ENCODE measurements at places on chromosomes 11 and 22. TPM values are rescaled to one million over a fixed set of nuclear protein-coding genes. Genes with fewer than 3 reads are reported as not detected.

CYP2R1 gene
- total RNA-seq = 14.6 TPM

DNAJB7 gene
- total RNA-seq = not detected

TMEM86A gene
- 0.65 TPM for total RNA-seq

MMP12 gene
- not detected for total RNA-seq

DNA sequence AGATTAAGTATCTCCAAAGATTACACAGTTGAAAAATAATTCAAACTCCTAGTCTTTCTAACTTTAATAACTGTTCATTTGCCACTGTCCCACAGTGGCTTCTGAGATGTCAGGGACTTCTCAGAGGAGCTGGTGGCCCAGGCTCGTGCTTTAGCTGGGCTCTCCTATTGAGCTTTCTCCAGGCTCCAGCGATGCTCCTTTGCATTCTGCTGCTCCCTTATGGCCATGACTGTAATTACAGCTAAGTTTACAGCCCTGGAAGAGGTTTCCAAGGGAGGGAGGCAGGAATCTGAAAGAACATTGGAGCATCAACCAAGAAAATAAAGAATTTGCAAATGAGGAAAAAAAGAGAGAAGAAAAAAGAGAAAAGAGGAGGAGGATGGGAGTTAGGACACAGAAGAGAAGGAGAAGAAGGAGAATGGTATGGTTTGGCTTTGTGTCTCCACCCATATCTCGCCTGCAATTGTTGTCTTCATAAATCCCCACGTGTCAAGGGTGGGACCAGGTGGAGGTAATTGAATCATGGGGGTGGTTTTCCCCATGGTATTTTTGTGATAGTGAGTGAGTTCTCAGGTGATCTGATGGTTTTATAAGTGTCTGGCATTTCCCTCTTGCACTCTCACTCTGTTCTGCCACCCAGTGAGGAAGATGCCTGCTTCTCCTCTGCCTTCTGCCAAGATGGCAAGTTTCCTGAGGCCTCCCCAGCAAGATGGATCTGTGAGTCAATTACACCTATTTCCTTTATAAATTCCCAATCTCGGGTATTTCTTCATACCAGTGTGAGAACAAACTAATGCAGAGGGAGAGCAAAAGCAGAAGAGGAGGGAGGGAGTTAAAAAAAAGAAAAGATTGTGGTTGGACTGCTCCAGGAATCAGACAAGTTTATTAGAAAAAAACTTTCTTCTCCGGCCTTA, 857.0 kb downstream of the KCNA4 start:
- no peak overlapping the region for H3K27ac ChIP-seq
- DNase-seq = no peak
- H3K4me1 ChIP-seq = no peaks in the 10 kb centered on the region
- no peaks in the 10 kb centered on the region for H3K27me3 ChIP-seq

GRCh38 chr11:11422411-11423128, 69.5 kb upstream of the CSNK2A3 start:
- H3K4me1 ChIP-seq = no peaks in the 10 kb centered on the region
- no peaks in the 10 kb centered on the region for H3K36me3 ChIP-seq
- H3K27ac ChIP-seq = no peak overlapping the region
- no peak overlapping the region for H3K4me3 ChIP-seq

GRCh38 chr11:126971305-126971704, 29.3 kb downstream of the KIRREL3 start:
- no peaks in the 10 kb centered on the region for H3K4me1 ChIP-seq
- DNase-seq = no peak
- no peaks in the 10 kb centered on the region for H3K36me3 ChIP-seq

GRCh38 chr22:47786650-47787290, 1024.3 kb downstream of the TBC1D22A start:
- no peak overlapping the region for H3K4me3 ChIP-seq
- H3K36me3 ChIP-seq = peaks cover 2% of the 10 kb centered on the region
- H3K4me1 ChIP-seq = no peaks in the 10 kb centered on the region
- peaks cover 11% of the 10 kb centered on the region for H3K27me3 ChIP-seq
- H3K27ac ChIP-seq = no peak overlapping the region

DNA sequence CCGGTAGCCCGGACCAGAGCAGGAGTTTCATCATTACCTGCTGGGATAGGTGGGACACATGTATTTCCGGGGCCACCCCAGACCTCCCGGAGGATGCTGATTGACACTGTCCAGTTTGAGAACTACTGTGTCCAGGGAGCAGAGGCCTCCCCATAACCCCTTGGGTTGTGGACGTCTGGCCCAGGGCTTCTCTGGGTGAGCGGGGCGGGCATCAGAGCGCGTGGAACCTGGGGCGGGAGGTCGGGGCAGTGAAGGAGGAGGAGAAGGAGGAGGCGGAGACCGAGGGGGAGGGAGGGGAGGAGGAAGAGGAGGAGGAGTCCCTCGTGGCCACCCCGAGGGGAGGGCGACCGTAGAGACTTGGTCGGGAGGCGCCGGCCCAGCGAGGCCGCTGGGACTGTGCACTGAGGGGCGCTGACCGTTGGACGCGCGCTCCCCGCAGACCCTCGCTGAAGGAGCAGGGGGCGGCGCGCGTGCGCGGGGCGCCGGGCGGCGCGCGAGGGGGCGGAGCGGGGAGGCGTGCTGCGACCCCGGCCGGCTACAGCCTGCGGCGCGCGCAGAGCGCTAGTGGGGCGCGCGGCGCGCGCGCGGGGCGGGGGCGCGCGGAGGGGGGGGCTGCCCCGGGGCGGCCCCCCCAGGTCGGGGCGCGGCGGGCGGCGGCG, at the start of gene GRK3:
Gene GRK3, plus strand, starts transcription at position 356 of the 659 bp plus-strand sequence. CDS start 366 bp downstream, outside the sequence.
- H3K27ac ChIP-seq = no peak within 1 kb of the TSS
- peaks cover 32% of the 10 kb centered on the region for H3K4me1 ChIP-seq
- H3K36me3 ChIP-seq = no peaks in the 10 kb centered on the region
- peaks cover 16% of the 10 kb centered on the region for H3K27me3 ChIP-seq
- peak; percentile 71 for DNase-seq
- peak within 1 kb of the TSS; percentile 85 for H3K4me3 ChIP-seq

DNA sequence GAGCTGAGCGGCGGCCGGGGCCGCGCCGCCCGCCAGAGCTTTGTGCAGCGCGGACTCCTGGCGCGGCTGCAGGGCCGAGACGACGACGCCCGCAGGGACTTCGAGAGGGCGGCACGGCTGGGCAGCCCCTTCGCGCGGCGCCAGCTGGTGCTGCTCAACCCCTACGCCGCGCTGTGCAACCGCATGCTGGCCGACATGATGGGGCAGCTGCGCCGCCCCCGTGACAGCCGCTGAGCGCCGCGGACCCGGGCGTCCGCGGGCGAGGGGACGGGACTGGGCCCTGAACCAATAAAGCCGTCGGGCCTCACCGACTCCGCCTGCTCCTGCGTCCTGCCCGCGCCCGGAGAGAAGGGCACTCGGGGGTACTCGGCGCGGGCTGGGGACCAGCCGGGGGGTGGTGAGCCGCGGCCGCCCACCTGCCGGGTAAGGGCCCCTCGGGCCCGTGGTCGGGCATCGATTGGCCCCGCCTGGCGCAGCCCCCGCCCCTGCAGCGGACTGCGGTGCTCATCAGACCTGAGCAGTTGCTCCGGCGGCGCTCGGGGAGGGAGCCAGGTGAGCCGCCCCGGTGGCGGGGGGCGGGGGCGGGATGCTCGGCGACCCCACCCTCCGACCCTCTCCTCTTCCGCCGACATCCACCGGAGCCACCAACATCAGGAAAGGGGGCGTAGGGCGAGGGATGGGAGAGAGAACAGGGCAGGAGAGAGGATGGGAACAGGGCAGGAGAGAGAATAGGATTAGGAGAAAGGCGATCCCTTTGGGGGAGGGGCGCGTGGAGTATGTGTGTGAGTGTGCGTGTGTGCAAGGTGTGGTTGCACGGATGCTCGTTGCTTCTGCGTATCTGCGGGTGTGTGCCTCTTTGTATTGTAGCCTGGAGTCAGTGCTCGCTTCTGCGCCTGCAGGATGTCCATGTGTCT, at the start of gene TMEM25:
Gene TMEM25, plus strand, starts transcription at position 510 of the 914 bp plus-strand sequence. CDS start 610 bp downstream, outside the sequence.
- H3K27me3 ChIP-seq = no peaks in the 10 kb centered on the region
- peak; percentile 84 for DNase-seq
- peak within 1 kb of the TSS; percentile 74 for H3K27ac ChIP-seq
- peaks cover 28% of the 10 kb centered on the region for H3K4me1 ChIP-seq
- H3K4me3 ChIP-seq = peak within 1 kb of the TSS; percentile 92
- no peaks in the 10 kb centered on the region for H3K36me3 ChIP-seq

- H3K36me3 ChIP-seq = no peaks in the 10 kb centered on the region
- H3K4me3 ChIP-seq = no peak overlapping the region
- H3K27me3 ChIP-seq = no peaks in the 10 kb centered on the region
These were observed 1065.2 kb downstream of the JRKL start for GRCh38 chr11:97454988-97455387.

DNA sequence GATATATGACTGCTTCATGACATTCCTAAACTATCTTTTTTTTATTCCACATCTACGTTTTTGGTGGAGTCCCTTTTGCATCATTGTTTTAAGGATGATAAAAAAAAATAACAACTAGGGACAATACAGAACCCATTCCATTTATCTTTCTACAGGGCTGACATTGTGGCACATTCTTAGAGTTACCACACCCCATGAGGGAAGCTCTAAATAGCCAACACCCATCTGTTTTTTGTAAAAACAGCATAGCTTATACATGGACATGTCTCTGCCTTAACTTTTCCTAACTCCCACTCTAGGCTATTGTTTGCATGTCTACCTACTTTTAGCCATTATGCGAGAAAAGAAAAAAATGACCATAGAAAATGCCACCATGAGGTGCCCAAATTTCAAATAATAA, 13.2 kb downstream of the MS4A1 start:
- H3K4me3 ChIP-seq = no peak overlapping the region
- no peak for DNase-seq
- no peaks in the 10 kb centered on the region for H3K4me1 ChIP-seq
- no peak overlapping the region for H3K27ac ChIP-seq
- peaks cover 10% of the 10 kb centered on the region for H3K27me3 ChIP-seq

GRCh38 chr11:132186699-132187098, 816.3 kb downstream of the NTM start:
- no peak overlapping the region for H3K4me3 ChIP-seq
- no peak for DNase-seq
- H3K27ac ChIP-seq = no peak overlapping the region
- no peaks in the 10 kb centered on the region for H3K4me1 ChIP-seq

DNA sequence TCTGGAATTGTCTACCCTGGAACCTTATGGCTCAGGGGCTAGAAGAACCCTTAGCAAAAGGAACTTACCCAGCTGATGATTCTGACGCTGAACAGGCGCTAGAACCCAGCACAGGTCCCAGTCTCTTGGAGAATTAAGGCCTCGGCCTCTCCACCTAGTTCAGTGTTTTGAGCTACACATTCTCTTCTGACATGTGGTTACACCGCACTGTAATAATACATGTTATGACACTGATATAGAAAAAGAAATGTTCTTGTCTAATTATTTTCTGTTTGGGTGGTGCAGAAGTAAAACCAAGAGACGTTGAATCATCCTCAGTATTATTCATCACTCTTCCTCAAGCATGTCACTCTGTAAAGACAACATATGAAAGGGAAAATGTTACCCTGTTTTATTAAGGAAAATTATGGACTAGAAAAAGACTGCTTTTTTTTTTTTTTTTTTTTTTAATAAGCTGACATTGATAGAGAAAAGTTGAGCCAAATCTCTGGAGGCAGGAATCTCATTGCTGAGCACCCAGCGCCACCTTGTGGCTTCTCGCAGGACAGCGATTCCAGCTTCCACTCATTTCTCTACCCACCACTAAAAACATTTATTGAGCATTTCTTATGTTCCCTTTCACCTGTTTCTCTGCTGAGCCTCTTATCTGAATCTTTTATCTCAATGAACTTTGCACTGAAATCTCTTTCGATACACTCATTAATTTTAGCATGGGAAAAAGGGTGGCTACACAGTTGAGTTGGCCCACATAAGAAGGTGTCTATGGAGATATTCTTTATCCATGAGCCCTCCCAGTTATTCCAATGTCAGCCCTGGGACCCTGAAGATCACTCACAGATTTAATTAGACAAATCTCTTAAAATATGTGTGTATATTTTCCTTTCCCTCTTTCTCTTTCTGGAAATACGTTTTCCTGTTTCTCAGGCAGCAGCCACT, 12.6 kb upstream of the APLNR start:
- H3K27me3 ChIP-seq = peaks cover 33% of the 10 kb centered on the region
- H3K36me3 ChIP-seq = no peaks in the 10 kb centered on the region
- DNase-seq = peak; percentile 65
- H3K27ac ChIP-seq = no peak overlapping the region

Data from activated CD4-positive, alpha-beta memory T cell treated with anti-CD3 and anti-CD28 coated beads for 36 hours (primary cell).